ENCODE measurements at places on chromosomes 1 and 21. TPM values are rescaled to one million over a fixed set of nuclear protein-coding genes. Genes with fewer than 3 reads are reported as not detected.

The GJB5 gene
- not detected for total RNA-seq

The EPHA8 gene
- total RNA-seq, result not detected

The FGGY gene
- total RNA-seq, result 11.9 TPM

GRCh38 chr1:95653618-95654017 lies 419.6 kb downstream of the RWDD3 start:
- H3K36me3 ChIP-seq, result no peaks in the 10 kb centered on the region
- H3K27ac ChIP-seq, result no peak overlapping the region
- no peaks in the 10 kb centered on the region for H3K4me1 ChIP-seq
- H3K27me3 ChIP-seq, result no peaks in the 10 kb centered on the region

- H3K36me3 ChIP-seq, result no peaks in the 10 kb centered on the region
- no peak for DNase-seq
- H3K4me1 ChIP-seq, result no peaks in the 10 kb centered on the region
- H3K27me3 ChIP-seq, result no peaks in the 10 kb centered on the region
- H3K27ac ChIP-seq, result no peak overlapping the region
Observed at GRCh38 chr21:39881661-39882060, 14.4 kb downstream of the PCP4 start.

GRCh38 chr1:237709355-237709754 lies 181.4 kb downstream of the ZP4 start:
- H3K27ac ChIP-seq, result no peak overlapping the region
- H3K36me3 ChIP-seq, result no peaks in the 10 kb centered on the region
- H3K27me3 ChIP-seq, result no peaks in the 10 kb centered on the region
- DNase-seq, result no peak
- no peaks in the 10 kb centered on the region for H3K4me1 ChIP-seq

DNA sequence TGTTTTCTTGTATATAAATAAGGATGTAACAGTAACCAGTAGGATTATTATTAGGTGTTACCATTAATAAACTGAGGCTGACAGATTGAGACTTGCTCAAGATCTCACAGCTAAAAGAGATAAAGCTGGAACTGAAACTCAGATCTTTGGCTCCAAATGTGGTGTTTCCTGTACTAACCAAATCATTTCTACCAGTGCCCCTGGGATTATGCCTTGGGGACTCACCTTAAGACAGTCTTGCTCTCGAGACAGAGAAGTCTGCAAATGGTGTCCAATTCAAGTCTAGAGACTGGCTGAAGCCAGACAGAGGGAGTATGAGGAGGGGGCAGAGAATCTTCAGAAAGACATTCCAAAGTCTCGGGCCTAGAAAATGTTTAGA lies 593 bp upstream of the CD53 start:
- H3K36me3 ChIP-seq, result peaks cover 36% of the 10 kb centered on the region
- DNase-seq, result no peak
- H3K4me1 ChIP-seq, result peaks cover 33% of the 10 kb centered on the region
- peak overlapping the region; percentile 99 for H3K27ac ChIP-seq
- H3K27me3 ChIP-seq, result no peaks in the 10 kb centered on the region

GRCh38 chr1:3531928-3532327 lies 77.5 kb downstream of the ARHGEF16 start:
- H3K27ac ChIP-seq, result no peak overlapping the region
- peak overlapping the region; percentile 59 for H3K4me3 ChIP-seq
- DNase-seq, result no peak
- H3K4me1 ChIP-seq, result peaks cover 12% of the 10 kb centered on the region
- no peaks in the 10 kb centered on the region for H3K36me3 ChIP-seq

DNA sequence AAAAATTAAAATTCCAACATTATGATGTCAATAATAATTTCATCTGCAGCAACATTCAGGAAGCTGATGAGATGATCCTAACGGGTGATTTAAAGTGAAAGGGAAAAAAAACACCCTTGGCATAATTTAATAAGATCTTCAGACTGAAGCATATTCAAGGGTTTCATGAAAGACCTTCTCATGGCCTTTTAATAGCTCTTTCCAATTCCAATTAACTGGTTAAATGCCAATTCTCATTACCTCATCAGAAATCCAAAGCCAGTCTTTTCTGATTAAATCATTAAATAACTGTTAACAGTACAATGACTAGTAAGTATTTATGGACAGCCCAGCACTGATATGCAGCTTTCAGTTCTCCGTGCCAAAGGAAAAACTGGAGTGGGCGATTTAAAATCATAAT lies 407.5 kb downstream of the SMYD3 start:
- no peaks in the 10 kb centered on the region for H3K4me1 ChIP-seq
- H3K36me3 ChIP-seq, result peaks cover 11% of the 10 kb centered on the region
- no peak for DNase-seq
- H3K27me3 ChIP-seq, result no peaks in the 10 kb centered on the region
- no peak overlapping the region for H3K27ac ChIP-seq
- no peak overlapping the region for H3K4me3 ChIP-seq

DNA sequence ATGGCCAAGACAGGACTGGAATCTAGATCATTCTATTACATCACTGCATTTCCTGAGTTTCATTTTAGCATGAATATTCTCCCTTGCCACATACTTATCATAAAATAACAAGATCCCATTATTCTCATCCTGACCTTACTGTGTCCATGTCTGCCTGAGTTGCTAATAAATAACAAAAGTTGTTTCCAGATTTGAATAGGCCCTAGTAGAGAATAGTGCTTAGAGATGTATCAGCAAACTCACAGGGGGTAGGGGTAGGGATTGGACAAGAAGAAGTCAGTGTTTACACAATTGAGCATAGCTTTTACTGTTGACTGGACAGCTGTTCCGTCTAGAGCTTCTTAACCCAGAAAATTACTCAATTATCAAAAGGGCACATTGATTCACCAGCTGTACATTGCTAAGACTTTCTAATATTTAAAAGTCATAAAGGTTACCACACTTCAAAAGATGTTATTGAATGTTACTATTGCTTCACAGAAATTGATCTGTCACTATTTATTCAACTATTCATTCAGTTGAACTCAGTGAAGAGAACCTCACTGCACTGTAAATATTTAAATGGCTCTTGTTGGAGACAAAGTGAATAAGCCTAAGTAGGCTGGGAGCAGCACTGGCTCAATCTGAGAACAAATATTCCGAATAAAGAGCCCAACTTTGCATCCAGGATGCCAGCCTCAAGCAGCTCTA lies 121.9 kb downstream of the NRIP1 start:
- no peak overlapping the region for H3K27ac ChIP-seq
- H3K4me1 ChIP-seq, result no peaks in the 10 kb centered on the region
- DNase-seq, result no peak
- H3K4me3 ChIP-seq, result no peak overlapping the region
- no peaks in the 10 kb centered on the region for H3K36me3 ChIP-seq

GRCh38 chr1:17167041-17167785 lies 37.7 kb upstream of the PADI1 start:
- H3K4me3 ChIP-seq, result no peak overlapping the region
- H3K27me3 ChIP-seq, result peaks cover 4% of the 10 kb centered on the region
- no peaks in the 10 kb centered on the region for H3K4me1 ChIP-seq
- DNase-seq, result no peak
- H3K36me3 ChIP-seq, result no peaks in the 10 kb centered on the region
- H3K27ac ChIP-seq, result no peak overlapping the region

- no peak overlapping the region for H3K27ac ChIP-seq
- H3K27me3 ChIP-seq, result no peaks in the 10 kb centered on the region
- DNase-seq, result no peak
- no peaks in the 10 kb centered on the region for H3K4me1 ChIP-seq
- peaks cover 3% of the 10 kb centered on the region for H3K36me3 ChIP-seq
- no peak overlapping the region for H3K4me3 ChIP-seq
Observed at GRCh38 chr21:29610779-29611360, 312.1 kb downstream of the BACH1 start.

GRCh38 chr1:198102454-198102827 lies 54.4 kb upstream of the NEK7 start:
- no peaks in the 10 kb centered on the region for H3K36me3 ChIP-seq
- peak overlapping the region; percentile 24 for H3K4me3 ChIP-seq
- H3K27ac ChIP-seq, result peak overlapping the region; percentile 79
- DNase-seq, result peak; percentile 14

GRCh38 chr1:20558191-20558590 lies 5.8 kb downstream of the FAM43B start:
- H3K27me3 ChIP-seq, result peaks cover 21% of the 10 kb centered on the region
- no peak overlapping the region for H3K27ac ChIP-seq
- no peak overlapping the region for H3K4me3 ChIP-seq
- DNase-seq, result no peak
- H3K36me3 ChIP-seq, result no peaks in the 10 kb centered on the region
- H3K4me1 ChIP-seq, result no peaks in the 10 kb centered on the region

DNA sequence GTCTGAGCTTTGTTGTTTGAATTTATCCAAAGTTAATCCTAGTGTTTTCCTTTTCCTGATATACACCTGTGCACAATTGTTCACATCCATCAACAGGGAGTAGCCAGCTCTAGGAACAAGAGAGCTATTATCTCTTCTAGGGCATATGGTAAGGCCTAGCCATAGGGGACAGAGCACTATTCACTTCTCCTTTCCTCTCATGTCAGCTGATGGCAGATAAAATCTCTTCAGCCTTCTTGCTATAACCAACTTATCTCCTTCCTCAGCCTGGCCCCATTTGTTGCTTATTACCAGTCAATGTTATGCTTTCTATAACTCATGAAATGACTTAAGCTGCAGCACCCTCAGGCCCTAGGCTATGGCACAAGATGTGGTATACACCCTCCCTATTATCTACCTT lies 38.9 kb downstream of the PATJ start:
- peaks cover 48% of the 10 kb centered on the region for H3K4me1 ChIP-seq
- H3K4me3 ChIP-seq, result no peak overlapping the region
- no peaks in the 10 kb centered on the region for H3K27me3 ChIP-seq
- no peak for DNase-seq
- no peak overlapping the region for H3K27ac ChIP-seq

DNA sequence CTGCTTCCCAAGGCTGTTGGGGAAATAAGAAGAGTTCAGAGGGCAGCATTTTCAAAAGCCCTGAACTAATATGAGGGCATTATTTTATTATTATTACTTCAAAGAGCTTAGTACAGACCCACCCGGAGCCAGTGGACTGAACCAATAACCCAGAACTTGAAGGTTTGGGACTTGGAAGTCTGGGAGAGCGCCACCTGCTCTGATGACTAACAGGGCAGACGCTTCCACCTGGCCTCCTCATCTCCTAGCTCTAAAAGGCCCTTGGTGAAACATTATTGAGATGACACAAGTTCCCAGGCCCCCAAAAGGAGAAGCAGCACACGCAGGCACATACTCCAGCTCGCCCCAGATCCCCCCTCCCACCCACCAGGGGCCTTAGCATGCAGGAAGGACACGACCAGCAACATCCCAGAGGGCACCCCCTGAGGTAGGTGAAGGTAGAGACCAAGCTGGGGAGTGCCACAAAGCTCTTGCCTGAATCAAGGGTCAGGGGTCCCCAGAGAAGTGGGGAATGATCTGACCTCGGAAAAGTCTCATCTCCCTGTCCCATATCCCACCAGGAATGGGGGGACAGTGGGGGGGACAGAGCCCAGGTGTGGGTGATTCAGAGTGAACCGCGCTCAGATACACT lies 1.3 kb downstream of the DLGAP3 start:
- no peak overlapping the region for H3K27ac ChIP-seq
- H3K4me1 ChIP-seq, result peaks cover 7% of the 10 kb centered on the region
- no peak for DNase-seq
- peak overlapping the region; percentile 62 for H3K4me3 ChIP-seq
- H3K36me3 ChIP-seq, result no peaks in the 10 kb centered on the region

DNA sequence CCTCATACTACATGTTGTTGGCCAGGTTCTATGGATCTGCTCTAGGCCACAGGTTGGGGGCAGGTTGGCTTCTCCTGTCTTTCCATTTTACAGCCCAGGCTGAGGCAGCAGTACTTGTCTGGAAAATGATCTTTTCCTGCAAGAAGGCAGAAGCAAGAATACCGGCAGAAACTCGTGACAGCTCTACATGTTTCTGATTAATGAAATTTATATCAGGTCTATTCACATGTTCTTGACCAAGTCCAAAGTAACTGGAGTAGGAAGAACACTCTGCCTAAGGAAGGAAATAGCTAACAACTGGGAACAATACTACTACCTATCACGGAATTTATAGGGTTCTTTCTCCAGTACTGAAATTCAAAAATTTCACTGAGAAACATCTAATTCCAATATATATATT lies 98.3 kb downstream of the PLPPR5 start:
- no peaks in the 10 kb centered on the region for H3K4me1 ChIP-seq
- no peaks in the 10 kb centered on the region for H3K36me3 ChIP-seq
- H3K27me3 ChIP-seq, result no peaks in the 10 kb centered on the region
- no peak for DNase-seq
- no peak overlapping the region for H3K4me3 ChIP-seq

GRCh38 chr1:6625584-6626149 lies 999 bp downstream of the THAP3 start:
- H3K36me3 ChIP-seq, result peaks cover 31% of the 10 kb centered on the region
- peak overlapping the region; percentile 90 for H3K4me3 ChIP-seq
- H3K27me3 ChIP-seq, result no peaks in the 10 kb centered on the region

- peaks cover 10% of the 10 kb centered on the region for H3K27me3 ChIP-seq
- H3K4me3 ChIP-seq, result no peak overlapping the region
- no peak overlapping the region for H3K27ac ChIP-seq
Observed at GRCh38 chr1:70707214-70707613, 296.1 kb downstream of the CTH start.

- peaks cover 41% of the 10 kb centered on the region for H3K4me1 ChIP-seq
- peak; percentile 64 for DNase-seq
- H3K27ac ChIP-seq, result peak within 1 kb of the TSS; percentile 99
- H3K4me3 ChIP-seq, result peak within 1 kb of the TSS; percentile 95
Observed at GRCh38 chr1:13699936-13700520, at the start of gene PRDM2. Gene PRDM2, plus strand, starts transcription at chr1:13700188. Its CDS starts 15,418 bp downstream, at chr1:13715606.

GRCh38 chr1:157146244-157146643 lies 8.0 kb upstream of the ETV3 start:
- no peak overlapping the region for H3K27ac ChIP-seq
- no peak overlapping the region for H3K4me3 ChIP-seq
- no peak for DNase-seq
- H3K27me3 ChIP-seq, result no peaks in the 10 kb centered on the region
- H3K4me1 ChIP-seq, result peaks cover 32% of the 10 kb centered on the region
- H3K36me3 ChIP-seq, result no peaks in the 10 kb centered on the region

DNA sequence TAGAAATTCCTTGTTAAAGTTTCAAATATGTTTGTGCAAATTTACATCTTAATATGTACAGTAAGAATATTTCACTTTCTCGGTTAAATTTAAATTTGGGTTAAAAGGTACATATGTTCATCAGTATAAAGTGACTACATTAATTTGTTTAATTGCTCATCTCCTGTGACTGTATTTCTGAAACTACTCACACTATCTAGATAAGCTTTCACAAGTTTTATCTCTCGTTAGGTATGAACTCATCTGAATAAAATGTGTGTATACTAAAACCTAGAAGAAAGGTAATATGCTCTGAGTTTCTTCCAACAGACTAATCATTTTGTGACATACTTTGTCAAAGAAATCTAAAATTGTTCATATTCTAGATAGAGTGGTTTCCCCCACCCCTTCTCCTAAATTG lies 150.7 kb downstream of the PATJ start:
- no peaks in the 10 kb centered on the region for H3K27me3 ChIP-seq
- no peak for DNase-seq
- H3K27ac ChIP-seq, result no peak overlapping the region
- H3K36me3 ChIP-seq, result peaks cover 14% of the 10 kb centered on the region
- no peak overlapping the region for H3K4me3 ChIP-seq

- H3K27me3 ChIP-seq, result peaks cover 14% of the 10 kb centered on the region
- H3K4me3 ChIP-seq, result no peak overlapping the region
- H3K4me1 ChIP-seq, result no peaks in the 10 kb centered on the region
Observed at GRCh38 chr1:205465392-205465791, 9.5 kb upstream of the BLACAT1 start.

GRCh38 chr21:29075706-29076466 lies 2.4 kb upstream of the CCT8 start:
- peak overlapping the region; percentile 94 for H3K27ac ChIP-seq
- no peaks in the 10 kb centered on the region for H3K27me3 ChIP-seq
- H3K36me3 ChIP-seq, result peaks cover 29% of the 10 kb centered on the region
- H3K4me3 ChIP-seq, result peak overlapping the region; percentile 75

All from activated CD8-positive, alpha-beta T cell treated with anti-CD3 and anti-CD28 coated beads for 36 hours (primary cell).